ENCODE measurements at places on chromosomes 5 and 9.

- DNase-seq = no peak
These were observed 35.6 kb downstream of the SLC30A5 start for GRCh38 chr5:69129413-69129812.

- DNase-seq = no peak
These were observed 252.0 kb upstream of the GAS1 start for GRCh38 chr9:87199278-87199677.

- DNase-seq = no peak
These were observed 38.7 kb downstream of the CXXC5 start for GRCh38 chr5:139686706-139687441.

- DNase-seq = no peak
These were observed 14.8 kb downstream of the SPARC start for GRCh38 chr5:151671950-151672349.
